ENCODE measurements at places on chromosomes 7 and 10.

DNA sequence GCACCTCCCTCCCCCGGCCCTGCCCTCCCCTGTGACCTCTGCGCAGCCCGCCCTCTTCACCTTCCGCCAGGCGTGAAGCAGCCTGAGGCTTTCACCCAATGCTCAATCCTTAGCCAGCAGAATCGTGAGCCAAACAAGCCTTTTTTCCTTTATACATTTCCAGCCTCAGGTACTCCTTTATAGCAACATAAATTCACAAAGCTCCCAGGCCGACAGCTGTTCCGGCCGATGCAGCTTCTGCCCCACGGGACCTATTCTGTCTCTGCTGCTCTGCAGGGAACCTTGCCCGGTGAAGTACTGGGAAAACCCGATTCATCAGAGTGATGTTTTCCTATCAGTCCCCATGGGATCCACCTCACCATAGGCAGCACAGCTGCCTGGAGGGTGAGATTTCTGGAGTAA is 87.4 kb downstream of the CHST15 start:
- DNase-seq, result no peak

- no peak for DNase-seq
Observed at GRCh38 chr10:68342909-68343516, 10.3 kb upstream of the PBLD start.

DNA sequence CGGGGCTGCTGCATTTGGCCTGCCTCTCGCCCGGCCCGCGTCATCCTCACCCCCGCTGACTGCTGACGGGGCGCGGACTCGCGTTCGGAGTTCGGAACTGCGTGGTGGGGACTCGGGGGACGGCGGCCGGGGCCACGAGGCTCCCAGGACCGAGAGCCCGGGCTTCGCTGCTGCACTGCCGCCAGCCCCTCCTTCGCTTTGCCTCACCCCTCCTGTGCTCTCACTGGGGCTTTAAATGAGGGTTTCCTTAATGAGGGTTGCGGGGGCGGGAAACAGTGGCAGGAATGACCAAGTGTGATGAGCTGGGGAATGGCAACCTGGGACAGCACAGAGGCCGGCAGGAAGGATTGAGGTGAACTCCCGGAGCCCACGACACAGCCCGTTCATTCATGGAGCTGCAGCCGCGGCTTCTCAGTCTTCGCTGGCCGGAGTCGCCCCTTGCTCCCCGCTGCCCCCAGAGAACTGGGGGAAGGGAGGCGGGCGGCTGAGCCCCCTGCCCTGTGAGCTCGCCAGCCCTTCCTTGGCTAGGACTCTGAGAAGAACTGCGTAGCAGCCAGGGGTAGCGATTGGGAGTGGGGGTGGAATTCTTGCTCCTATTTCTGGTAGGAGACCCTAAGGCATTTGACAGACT is 1.5 kb upstream of the LRRC4 start:
- DNase-seq, result no peak

DNA sequence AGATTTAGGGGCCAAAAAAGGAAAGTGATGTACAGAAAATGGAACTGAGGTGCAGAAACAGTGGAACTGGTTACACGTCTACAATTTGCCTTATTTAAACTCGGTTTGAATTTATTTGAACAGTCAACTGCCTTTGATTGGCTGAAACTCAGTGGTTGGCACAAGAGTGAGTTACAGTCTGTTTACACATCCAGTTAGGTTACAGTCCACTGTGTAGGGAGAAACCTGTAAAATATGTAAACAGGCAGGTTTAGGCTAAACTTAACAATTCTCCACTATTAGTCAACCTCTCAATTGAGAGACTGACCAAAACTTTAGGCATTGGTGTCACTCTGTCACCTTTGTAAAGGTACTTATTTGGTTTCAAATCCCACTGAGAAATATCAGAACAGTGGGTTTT is 40.3 kb upstream of the RELN start:
- DNase-seq, result no peak

DNA sequence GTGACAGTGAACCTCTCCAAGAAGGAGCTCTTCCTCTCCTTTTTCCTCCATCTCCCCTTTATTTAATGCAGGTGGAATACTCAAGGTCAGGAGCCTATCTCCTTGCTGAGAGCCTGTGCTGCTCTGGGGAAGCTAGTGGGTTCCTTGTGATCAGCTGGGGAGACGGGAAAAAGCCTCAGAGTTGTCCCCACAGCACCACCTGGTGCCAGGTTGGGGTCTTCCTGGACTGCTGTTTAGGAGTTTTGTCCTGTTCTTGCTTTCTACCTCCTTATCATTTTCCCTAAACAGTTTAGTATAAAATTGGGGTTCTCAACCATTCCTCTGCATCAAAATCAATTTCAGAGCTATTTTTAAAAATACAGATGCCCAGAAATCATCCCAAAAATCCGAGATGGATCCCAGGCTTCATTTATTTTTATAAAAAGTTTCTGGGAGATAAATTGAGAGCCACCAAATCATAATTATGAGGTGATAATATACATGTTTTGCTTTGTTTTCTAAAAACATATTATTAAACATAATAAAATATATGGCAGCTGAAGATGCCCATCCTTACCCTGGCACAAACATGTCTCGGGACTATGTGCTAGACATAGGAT is 44.3 kb downstream of the MACC1 start:
- DNase-seq, result no peak

Measured in stimulated activated CD8-positive, alpha-beta memory T cell treated with anti-CD3 and anti-CD28 coated beads, Interleukin-2, amount 100 ng/mL, for 1 hour (primary cell).